ENCODE measurements at places on chromosomes 3 and 15.
A peak's percentile ranks its signal among the peaks of the same experiment; 100 is the strongest.

- no peak for DNase-seq
Measured at GRCh38 chr15:31024979-31025378, 33.6 kb upstream of the MTMR10 start.

DNA sequence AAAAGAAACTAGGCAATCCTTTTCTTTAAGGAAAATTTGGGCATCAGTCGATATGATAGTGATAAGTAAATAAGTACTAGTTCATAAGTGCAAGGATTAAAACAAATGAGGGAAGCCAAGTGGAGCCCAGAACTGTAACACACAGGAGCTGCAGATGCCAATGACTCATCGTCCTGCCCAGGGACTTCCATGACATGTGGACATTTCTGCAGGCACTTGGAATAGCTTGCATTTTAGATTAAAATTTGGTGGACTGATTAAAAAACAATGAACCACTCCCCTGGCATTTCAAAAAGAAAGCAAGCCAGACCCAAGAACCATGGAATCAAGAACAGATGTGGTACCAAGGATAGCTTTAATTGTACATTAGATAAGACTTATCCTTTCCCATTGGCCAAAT is 2.9 kb downstream of the SAMD7 start:
- DNase-seq: peak; percentile 16

- no peak for DNase-seq
Measured at GRCh38 chr3:136883967-136884720, 22.1 kb downstream of the NCK1 start.

GRCh38 chr15:52154896-52155865 is 36.0 kb downstream of the GNB5 start:
- DNase-seq: no peak

- DNase-seq: no peak
Measured at GRCh38 chr3:140342668-140343067, 335.2 kb upstream of the TRIM42 start.

- DNase-seq: no peak
Measured at GRCh38 chr3:88984256-88984655, 123.2 kb upstream of the EPHA3 start.

- no peak for DNase-seq
Measured at GRCh38 chr15:42604894-42605744, 29.7 kb downstream of the STARD9 start.

- no peak for DNase-seq
Measured at GRCh38 chr3:2883283-2883682, 226.9 kb downstream of the IL5RA start.

DNA sequence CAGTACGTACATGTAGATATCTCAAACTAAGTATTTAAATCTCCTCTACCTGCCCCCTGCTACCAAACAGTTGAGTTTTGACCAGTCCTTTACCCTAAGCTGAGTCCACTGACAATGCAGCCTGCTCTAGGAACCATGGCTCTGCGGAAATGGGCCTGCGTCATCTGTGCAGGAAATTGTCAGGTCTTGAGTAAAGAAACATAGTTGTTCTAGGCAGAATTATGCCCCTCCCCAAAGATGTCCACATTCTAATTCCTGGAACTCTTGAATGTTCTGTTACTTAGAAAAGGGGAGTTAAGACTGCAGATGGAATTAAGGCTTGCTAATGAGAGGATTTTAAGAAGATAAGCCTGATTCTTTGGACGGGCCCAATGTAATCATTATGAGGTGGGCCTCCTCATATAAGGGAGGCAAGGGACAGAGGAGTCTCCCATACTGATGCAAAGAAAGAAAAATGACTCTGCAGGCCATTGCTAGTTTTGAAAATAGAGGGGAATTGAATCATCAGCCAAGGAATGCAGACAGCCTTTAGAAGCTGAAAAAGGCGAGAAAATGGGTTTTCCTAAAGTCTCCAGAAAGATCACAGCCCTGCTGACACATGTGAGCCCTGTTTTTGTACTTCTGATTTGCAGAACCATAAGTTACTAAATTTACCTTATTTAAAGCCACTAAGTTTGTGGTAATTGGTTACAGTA is 5.5 kb upstream of the VGLL3 start:
- no peak for DNase-seq

GRCh38 chr3:177610262-177610661 is 413.0 kb upstream of the TBL1XR1 start:
- DNase-seq: no peak

- no peak for DNase-seq
Measured at GRCh38 chr3:113186566-113186965, 24.8 kb upstream of the BOC start.

DNA sequence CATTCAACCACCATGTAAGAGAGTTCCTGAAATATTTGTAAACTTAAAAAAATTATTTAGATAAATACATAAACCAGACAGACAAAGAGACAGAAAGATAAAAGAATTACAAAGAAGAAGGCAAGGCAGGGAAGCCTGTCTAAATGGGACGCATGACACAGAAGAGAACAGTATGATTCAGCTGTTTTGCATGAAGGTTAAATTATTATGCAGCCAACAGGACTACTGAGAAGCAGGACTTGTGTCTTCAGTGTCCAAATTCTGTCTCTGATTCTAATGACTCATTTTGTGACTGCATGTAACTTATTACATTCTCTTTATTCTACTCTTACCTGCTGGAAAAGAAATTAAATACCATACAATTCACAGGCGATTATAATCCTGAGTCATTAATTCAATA is 340.4 kb upstream of the KCNMB2 start:
- DNase-seq: peak; percentile 39

DNA sequence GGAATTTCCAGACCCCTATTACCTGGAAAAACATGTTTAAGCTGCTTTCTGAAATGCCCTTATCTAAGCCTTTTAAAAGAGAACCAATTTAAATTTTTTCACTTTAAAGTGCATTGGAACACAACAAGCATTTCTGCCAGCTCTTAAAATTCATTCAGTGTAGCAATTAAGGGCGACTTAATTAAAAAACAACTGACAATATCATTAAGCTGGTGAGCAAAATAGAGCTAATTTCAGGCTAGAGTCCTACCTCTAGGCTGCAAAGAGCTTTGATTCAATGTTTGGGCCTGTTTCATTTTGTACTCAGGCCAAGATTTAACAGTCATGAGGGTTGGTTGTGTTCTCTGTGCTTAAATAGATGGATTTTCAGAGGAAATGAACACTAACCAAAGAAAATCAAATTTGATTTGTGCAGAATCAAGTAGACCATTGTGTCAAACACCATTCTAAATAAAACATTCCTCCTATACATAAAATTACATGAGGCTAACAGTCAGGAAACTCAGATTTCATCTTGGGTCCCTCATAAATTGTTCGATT is 114.6 kb downstream of the TMEM108 start:
- no peak for DNase-seq

GRCh38 chr3:100532411-100532810 is 40.0 kb downstream of the TMEM45A start:
- DNase-seq: no peak

DNA sequence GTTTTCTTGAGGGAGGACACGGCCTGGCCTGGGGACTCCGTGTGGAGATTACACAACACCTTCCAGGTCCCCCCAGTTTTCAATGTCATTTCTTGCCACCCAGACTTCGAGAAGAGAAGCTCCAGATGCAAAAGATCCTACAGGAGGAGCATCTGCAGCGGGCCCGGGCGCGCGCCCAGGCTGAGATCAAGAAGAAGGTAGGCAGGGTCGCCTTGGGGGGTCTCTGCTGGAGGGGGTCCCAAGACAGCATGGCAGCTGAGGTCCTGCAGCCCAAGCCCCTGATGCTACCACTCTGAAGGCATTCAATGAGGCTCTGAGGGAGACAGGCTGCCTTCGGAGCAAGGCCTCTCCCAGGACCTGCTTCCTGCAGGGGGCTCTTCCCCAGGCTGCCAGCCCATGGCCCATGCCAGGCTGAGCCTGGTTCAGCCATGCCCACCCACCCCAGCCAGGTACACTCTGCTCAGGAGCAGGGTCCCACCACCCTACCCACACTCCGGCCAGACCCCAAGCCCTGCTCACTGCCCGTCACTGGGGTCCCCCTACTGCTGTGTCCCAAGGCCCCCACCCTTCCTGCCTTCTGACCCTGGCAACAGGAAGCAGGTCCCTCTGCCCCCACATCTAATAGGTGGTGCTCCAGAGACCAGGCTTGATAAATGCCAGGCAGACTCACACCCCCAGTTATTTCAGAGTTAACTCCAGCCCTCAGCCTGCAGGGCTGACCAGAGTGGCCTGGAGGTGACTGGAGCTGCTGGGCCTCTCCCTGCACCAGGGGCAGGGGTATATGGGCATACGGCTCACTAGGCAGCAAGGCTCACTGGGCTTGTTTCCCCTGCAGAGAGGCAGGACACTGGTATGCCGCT is 40.0 kb downstream of the ZXDC start:
- DNase-seq: no peak

- DNase-seq: peak; percentile 46
Measured at GRCh38 chr15:64461721-64462162, 1.4 kb downstream of the ZNF609 start.

- no peak for DNase-seq
Measured at GRCh38 chr15:91526424-91526823, 327.1 kb upstream of the SLCO3A1 start.

DNA sequence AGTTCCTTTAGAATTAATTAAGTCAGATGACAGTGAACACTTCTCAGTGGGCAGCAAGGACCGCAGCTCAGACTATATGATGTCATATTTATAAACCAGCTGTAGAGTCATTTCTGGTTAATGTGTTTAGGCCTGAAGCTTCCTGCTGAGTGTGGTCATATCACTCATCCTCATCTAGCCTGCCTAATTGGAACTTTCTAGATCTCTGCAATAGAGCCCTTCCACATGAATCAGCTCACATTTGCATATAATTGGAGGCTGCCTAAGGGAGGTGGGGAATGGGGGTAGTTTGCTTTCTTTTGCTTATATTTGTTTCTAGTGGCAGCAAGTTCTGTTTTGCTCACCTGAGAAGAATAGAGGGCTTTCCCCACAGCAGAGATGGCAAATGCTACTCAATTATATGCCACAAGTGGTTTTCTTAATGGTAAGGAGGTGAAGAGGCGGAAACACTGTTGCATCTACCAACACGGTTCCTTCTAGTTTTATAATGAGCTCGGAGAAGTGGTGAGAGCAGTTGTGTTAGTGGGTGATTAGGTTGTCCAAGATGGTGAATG is 148.1 kb downstream of the KLHL25 start:
- peak; percentile 90 for DNase-seq

- no peak for DNase-seq
Measured at GRCh38 chr3:29144807-29145206, 136.1 kb upstream of the RBMS3 start.

DNA sequence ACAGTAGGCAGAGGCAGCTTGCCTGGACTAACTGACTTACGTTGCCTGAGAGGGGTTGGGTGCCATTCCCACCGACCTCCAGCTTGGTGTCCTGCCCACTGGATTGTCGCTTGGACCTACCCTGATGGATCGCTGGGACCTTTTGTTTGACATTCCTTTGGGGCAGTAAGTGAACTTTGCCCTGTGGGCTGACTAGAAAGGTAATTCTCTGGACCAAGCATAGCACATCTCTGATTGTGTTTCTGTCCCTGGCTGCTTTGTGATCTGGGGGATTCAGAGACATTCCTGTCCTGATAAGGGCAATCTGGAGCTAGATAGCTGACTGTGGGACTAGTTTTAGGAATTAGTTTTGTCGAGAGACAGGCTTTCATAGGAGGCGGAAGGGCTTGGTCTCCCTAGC is 19.5 kb upstream of the IFT57 start:
- DNase-seq: no peak

Measured in lung microvascular endothelial cell (primary cell).